ENCODE measurements at places on chromosomes 11 and 22. TPM values are rescaled to one million over a fixed set of nuclear protein-coding genes. Genes with fewer than 3 reads are reported as not detected.
A peak's percentile ranks its signal among the peaks of the same experiment; 100 is the strongest.

GRCh38 chr22:37632174-37633088 is 7.0 kb upstream of the SH3BP1 start:
- no peak for DNase-seq

YPEL1 gene
- 3.4 TPM for total RNA-seq

SHISAL1 gene
- total RNA-seq: 0.27 TPM

DNA sequence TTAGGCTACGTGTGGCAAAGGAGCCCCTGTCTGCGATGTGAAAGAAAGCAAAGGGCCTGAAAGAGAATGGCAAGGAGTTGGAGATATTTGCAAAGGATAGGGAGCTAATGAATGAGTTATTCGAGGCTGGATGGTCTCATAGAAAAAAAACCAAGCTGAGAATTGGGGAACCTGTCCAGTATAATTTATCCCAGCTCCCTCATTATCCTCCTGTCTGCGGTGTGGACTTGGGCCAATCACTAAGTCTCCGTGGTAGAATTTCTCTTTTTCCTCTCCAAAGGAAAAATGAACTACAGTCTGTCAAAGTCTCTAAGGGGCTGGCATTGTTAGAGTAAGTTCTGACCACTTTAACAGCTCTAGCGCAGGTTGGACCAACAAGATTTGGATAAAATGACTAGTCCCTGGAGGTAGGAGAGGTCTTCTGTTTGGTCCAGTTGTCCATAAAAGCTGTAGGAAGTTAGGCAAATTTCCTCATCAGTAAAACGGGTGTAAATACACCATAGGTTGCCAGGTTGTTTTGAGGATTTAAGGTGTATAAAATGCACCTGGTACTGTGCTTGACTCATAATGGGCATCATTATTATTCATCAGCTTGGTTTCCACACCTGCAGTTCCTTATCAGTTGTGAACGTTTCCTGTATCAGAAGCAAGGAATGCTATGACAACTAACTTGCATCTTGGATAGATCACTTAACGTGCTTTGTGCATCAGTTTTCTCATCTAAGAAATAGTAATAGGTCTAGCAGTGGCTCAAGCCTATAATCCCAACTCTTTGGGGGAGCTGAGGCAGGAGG is 10.3 kb upstream of the CDON start:
- DNase-seq: no peak

DNA sequence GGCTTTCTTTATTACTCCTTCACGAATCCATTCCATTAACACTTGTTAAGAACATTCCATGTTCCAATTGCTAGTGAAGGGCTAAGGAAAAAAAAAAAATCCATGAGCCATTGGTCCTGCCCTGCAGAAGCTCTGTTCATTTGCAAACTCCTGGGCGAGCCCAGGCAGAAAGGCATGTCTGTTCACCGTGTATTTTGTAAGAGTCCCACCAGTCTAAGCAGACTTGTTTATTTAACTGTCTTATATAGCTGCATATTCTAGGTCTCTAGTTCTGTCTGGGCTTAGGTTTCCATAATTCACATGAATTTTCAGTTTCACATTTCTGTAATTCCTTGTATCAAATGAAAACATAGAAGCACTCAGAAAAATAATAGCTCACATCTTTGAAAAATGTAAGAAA is 97.4 kb upstream of the POU2AF2 start:
- DNase-seq: no peak

- no peak for DNase-seq
Observed at GRCh38 chr22:25282346-25282670, 62.9 kb downstream of the CRYBB2 start.

DNA sequence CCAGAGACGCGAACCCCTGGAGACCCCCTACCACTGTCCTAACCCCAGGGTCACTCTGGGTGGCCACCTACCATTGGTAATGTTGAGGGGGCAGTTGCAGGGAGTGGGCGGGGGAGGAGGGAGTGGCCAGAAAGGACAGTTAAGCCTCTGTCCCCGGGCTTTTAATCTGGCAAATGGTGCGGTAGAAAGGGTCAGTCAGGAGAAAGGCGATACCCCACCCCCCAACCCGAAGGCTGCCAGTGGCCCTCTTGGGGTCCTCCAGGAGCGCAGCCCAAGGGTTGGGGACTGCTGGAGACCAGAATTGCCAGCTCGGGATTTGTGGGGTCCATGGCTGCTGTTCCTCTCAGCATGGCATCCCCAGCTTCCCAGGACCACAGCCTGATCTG is 742 bp downstream of the P2RY2 start:
- DNase-seq: no peak

GRCh38 chr11:1235306-1235900 is 12.5 kb downstream of the MUC5B start:
- DNase-seq: no peak

DNA sequence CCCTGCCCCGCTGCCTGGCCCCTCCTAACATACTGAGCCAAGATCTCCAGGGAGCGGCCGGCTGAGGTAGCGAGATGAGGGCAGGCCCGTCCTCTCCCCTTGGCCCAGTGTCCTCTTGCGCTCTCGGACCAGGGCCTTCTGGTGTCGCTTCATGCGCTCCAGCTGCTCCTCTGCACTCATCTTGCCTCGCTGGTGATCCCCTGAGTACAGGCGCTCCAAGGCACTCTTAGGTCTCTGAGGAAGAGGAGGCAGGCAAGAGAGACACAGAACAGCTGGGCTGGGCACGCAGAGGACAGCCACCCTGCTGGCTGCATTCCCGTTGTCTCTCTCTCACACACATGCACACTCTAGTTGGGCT is 50.6 kb downstream of the C11orf58 start:
- DNase-seq: no peak

- DNase-seq: no peak
Observed at GRCh38 chr11:57473285-57473841, 13.0 kb downstream of the RTN4RL2 start.

VSTM5 gene
- total RNA-seq: 2.5 TPM

DNA sequence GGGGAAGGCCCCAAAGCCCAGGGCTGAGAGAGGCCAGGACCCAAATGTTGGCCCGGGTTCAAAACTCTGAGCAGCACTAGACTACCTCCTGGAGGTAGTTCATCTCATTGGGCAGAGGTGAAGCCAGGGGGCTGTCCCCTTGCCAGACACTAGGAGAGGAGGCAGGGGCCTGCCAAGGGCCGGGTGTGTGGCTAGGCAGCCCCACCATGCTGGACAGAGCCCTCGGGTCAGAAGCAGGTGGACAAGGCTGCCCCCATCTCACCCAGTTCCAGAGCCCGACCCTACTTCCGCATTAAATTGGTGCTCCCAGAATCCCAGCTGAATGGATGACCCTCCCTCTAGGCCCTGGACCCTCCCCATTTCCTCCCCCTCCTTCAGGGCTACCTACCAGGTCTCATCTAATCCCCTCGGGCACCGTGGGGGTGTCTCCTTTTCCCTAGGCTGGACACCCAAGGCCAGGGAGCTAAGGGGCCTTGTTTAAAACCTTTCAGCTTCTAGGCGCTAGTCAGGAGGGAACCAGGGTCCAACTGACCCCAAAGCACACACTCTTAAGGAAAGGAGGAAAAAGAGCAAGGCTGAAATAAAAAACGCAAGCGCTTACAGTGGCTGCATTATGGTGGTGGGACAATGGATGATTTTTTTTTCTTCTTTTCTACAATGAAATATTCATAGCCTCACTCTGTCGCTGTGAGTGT is 72.1 kb upstream of the TCF20 start:
- no peak for DNase-seq

GRCh38 chr11:114160894-114161293 is 101.4 kb downstream of the ZBTB16 start:
- DNase-seq: no peak

GRCh38 chr11:120532082-120532831 is 20.7 kb downstream of the GRIK4 start:
- no peak for DNase-seq

DNA sequence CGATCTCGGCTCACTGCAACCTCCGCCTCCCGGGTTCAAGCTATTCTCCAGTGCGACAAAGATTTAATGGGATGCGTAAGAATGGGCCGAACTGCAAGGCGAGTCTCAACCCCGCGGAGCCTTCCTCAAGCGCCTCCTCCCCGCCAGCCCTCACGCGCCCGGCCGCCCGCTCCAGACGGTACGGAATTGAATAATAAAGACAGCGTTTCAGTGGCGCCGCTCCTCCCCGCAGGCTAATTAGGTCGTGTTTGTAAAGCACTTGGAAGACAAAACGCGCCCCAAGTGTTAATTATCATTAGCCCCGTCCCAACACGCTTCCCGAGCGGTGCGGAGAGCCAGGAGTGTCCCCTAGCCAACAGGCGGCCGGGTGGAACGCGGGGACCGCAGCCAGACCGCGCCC is 192.0 kb downstream of the BUD13 start:
- DNase-seq: no peak

MPPED2 gene
- total RNA-seq: 2.9 TPM

- DNase-seq: peak; percentile 85
Observed at GRCh38 chr11:72069787-72070251, 10.5 kb downstream of the NUMA1 start.

DNA sequence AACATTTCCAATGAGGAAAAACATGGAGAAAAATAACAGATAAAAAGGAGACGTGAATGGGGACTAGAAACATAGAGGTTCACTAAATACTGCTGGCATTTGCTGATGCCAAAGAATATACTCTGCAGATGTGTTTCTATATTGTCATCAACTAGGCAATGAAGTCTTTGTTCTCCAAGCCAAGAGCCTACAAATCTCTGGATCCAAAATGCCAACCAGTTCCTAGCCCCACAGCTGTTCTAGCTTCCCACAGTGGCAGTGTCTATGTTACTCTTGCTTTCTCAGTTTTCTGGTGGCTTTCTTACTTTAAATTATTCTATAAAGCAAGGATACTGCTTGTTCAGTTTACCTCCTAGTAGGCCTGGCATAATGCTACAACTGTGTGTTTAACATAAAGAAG is 977.9 kb upstream of the CCDC90B start:
- no peak for DNase-seq

- DNase-seq: no peak
Observed at GRCh38 chr11:131687291-131688047, 317.1 kb downstream of the NTM start.

DNA sequence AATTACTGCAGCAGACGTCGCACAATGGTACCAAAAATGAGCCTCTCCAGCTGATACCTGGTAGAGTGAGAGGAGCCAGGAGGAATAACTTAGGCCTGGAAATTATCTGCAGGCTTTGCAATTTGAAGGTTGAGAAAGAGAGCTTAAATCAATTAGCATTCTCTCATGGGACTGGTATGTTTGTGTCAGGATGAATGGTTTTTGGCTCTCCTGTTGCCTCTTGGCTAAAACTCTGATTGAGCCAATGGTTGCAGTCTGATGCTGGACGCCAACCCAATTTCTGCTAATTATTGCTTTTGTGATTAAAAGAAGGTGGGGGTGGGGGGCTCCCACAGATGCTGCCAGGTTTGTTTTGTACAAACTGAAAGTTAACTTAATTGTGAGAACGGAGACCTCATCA is 12.5 kb upstream of the NELL1 start:
- DNase-seq: no peak

GRCh38 chr22:28507896-28508295 is 171.7 kb downstream of the TTC28 start:
- no peak for DNase-seq

OR5A1 gene
- total RNA-seq: not detected

C11orf65 gene
- 0.46 TPM for total RNA-seq

GRCh38 chr11:92267968-92268367 is 43.4 kb downstream of the FAT3 start:
- DNase-seq: no peak

- peak; percentile 88 for DNase-seq
Observed at GRCh38 chr11:117180661-117181585, 2.4 kb downstream of the SIDT2 start.

DNA sequence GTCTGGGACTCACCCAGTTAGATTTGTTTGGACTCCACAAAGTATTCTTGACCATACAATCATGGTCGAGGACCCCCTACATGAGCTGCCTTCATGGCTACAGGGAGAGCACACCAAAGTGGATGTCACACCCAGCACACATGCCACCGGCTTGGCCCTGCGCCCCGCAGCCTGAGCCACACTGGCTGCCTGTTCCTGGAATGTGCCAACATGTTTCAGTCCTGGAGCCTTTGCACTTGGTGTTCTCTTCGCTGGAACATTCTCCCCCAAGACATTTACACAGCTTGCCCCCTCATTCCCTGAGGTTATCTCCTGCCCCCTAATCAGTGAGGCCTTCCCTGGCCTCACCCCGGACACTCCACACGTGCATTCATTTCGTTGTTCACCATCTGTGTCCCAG is 46.0 kb downstream of the PPARA start:
- DNase-seq: peak; percentile 63

DNA sequence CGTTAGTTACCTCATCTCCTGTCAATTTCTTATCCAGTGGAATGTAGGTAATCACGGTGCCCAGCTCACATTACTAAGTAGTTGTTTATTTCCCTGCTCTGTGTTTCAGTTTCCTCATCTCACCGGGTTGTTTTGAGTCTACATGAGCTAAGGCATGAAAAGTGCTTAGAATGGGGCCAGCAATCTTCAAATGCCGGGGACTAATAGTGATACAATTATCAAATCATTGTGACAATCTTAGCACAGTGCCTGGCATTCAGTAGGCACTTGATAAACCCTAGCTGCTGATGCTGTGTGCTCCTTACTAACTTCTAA is 53.3 kb upstream of the CD5 start:
- no peak for DNase-seq

GRCh38 chr11:130049328-130049771 is 20.3 kb upstream of the APLP2 start:
- DNase-seq: no peak

SYT8 gene
- 0.75 TPM for total RNA-seq

OR2D2 gene
- 0.22 TPM for total RNA-seq

OR8I2 gene
- not detected for total RNA-seq

DNA sequence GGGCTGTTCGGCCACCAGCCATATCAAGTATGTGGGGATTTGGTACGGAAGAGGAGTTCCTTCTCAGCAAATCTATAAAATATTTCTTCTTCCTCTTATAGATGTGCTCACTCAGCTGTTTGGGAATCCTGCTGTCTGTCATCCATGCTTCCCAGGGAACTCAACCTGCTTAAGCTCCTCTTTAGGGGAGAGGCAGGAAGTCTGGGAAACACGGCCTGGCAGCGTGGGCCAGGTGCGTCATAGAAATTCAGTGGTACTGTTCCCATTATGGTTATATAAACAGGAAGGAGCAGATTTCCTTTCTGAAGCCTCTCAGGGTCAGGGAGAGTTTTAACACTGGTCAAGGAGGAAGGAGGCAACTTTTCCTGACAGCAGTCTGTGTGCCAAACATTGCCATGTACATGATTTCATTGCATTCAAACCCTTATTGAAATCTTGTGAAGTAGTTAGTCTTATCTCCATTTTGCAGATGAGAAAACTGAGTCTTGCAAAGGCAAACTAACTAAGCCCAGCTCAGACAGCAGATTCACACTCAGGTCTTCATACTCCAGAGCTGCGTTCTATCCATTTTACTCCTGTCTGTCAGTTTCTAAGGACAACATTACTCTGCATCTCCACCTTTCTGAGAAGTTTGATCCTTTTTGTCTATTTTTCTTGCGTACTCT is 35.4 kb upstream of the AMOTL1 start:
- no peak for DNase-seq
